Heart right ventricle (tissue), 16 donors: ENCODE measurements at places on chromosomes 5 and 9. TPM values are rescaled to one million over a fixed set of nuclear protein-coding genes. Genes with fewer than 3 reads are reported as not detected.

- no peak for DNase-seq
Measured at GRCh38 chr9:4640027-4640426, 22.1 kb upstream of the PLPP6 start.

DNA sequence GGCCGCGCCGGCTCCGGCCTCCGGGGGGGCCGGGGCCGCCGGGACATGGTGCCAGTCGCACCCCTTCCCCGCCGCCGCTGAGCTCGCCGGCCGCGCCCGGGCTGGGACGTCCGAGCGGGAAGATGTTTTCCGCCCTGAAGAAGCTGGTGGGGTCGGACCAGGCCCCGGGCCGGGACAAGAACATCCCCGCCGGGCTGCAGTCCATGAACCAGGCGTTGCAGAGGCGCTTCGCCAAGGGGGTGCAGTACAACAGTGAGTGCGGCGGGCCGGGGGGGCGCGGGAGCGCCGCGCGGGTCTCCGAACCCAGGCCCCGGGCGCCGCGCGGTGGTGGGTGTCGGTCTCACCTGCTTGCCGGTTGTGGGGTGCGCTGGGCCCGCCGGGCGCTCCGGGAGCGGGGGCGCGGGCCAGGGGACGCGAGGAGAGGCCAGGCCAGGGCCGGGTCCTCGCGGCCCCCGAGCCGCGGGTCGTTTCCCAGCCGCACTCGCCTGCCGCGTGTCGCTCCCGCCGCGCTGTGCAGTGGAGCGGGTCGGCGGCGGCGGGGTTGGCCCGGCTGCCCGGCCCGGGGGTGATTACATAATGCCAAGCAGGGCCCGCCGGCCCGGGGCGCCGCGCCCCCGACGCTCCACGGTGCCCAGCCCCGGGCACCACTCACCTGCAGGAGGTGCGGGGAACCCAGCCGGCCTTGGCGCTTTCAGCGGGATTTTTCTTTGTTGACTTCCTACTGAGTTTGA lies 492 bp downstream of the RABL6 start:
- DNase-seq: no peak

GRCh38 chr5:178363501-178364325 lies 131.1 kb upstream of the PHYKPL start:
- DNase-seq: no peak

DNA sequence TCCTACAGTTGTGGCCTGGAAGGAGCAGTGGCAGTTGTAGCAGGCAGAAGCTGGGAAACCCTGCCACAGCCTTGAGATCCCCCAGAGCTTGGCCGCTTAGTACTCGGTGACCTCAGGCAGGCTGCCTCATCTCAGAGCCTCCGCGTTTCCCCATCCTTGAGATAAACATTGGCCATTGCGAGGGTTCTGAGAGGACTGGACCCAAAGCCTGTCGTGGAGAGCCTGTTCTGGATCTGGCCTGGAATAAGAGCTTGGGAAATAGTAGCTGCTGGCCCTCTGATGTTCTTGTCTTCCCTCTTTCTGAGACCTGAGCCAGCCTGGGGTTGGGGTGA lies 1.3 kb downstream of the MIGA2 start:
- DNase-seq: no peak

DNA sequence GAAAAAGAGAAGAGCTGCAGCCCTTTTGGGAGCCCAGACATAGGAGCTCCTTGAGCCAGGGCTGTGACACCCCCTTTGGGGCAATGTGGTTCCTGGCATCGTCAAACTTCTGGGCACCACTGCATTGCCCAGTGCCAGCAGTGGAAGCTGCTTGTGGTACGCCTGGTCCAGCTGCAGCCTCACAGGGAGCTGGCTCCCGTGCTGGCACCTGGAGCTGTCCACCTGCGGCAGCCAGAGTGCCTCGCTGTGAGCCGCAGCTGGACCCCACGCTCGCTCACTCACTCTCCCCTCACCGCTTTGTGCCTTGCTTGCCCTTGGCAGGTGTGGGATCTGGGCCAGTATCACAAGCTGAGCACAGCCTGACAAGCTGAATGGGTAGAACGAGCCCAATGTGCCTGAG lies 1150.8 kb upstream of the CDH6 start:
- no peak for DNase-seq

DNA sequence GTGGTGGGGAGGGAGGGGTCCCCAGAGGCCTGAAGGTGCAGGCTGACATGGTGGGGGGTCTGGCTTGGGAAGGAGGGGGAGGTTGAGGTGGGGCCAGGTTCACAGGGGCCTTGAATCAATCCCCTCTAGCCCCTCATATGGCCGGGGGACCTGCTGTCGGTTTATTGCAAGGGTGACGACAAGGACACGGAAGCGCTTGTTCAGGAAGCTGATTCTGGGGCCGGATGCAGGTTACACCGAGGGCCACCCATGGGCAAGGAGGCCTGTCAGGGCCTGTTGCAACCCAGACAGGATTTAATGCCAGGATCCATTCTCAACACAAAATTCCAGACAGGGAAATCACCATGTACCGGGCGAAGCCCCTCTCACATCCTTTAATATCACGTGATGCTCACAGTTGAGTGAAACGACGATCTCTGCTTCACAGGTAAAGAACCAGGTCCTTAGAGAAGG lies 41.6 kb upstream of the SYNPO start:
- DNase-seq: no peak

The WNT8A gene
- not detected for total RNA-seq

DNA sequence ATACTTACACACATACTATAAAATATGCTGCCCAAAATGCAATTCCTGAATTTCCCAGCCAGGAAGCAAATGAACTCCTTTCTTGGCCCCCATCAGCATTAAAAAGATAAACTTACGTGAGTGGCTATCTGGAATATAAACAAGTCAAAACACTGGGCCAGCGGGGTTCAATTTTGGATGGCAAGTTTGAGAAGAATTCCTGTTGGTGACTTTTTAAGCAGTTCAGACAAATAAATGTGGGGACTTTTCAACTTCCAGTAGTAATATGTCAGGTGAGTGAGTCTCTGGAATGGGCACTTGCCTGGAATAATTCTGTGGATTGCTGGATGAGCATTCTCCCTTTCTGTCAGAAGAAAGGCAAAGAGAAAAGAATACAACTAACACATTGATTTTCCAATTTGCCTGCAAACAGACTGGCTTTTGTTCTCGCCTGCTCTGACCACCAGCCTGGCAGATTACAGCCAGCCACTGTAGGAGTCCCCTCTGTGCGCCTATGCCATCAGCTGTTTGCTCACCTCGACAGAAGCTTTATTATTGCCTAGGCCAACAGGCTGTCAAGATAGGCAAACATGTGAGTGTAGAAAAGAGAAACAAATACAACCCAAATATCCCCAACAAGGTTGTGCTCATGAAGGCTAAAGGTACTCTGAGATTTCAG lies 78.6 kb downstream of the MRPS27 start:
- DNase-seq: no peak

The SLC45A2 gene
- total RNA-seq: not detected

- no peak for DNase-seq
Measured at GRCh38 chr5:129903466-129904101, 681 bp upstream of the CHSY3 start.

DNA sequence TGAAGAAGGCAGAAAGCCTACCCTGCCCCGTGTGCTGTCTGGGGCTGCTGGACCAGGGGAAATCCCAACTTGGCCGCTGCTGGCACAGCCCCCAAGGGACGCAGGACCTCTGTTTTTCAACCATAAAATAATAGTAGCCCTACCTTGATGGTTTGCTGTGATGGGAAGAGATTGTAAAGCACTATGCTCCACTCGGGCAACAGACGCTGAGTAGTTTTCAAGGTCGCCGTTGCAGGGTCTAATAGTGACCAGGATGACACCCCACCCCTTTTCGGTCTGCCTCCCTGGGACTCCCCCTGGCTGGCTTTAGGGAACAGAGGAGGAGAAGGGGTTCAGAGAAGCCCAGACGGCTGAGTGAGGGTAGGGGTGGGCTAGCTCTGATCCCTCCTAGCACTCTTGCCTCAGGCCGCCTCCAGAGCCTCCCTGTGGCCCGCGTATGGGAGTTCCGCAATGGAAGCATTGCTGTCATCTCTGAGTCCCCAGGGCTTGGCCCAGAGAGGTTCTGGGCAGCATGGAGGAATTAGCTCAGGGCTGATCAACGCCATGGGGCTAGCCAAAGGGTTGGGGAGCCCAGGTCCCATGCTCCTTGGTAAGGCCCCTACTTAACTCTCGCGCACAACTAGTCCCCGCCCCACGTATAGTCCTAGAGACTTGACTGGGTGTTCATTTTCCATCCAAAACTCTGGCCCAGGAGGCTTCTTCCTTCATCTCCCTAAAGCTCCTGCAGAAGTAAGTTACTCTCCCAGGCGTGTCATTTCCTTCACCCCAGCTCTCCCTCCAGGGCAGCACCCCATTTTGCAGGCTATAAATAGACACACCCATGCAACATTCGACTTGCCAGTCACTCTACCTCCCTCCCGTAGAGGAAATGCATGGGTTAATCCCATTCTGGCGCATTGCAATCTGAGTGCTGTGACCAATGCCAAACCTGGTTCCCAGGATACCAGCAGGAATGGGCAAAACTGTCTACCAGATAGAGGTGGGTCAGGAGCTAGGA lies 1.1 kb upstream of the IRF1 start:
- no peak for DNase-seq

The ACTBL2 gene
- not detected for total RNA-seq

The CFAP157 gene
- total RNA-seq: not detected

GRCh38 chr9:123470121-123470782 lies 114.3 kb downstream of the CRB2 start:
- no peak for DNase-seq

DNA sequence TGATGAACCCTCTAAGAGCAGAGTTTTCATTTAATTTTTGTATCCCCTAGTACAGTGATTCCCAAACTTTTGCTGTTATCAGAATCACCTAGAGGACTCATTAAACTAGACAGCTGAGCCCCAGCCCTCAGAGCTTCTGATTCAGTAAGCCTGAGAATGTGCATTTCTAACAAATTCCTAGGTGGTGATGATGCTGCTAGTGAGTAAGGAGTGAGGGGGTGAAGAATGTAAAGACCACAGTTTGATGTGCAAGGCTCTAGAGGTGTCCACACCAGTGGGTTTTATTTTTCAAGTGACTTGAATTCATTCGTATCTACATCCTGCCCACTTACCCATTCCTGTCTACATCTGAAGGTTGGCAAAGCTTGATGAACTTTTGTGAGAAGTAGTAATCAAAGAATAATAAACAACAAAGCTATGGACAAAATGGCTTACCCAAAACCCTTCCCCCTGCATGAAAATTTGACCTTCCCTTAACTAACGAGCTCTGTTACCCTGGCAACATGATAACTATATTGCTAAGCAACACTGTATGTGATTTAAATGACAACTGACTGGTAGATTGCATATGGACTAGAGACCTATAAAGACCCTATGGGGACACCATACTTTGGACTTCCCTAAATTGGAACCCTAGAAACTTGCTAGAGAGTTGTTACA lies 35.2 kb downstream of the DTWD2 start:
- DNase-seq: no peak

- no peak for DNase-seq
Measured at GRCh38 chr9:21616082-21616778, 134.1 kb upstream of the IFNE start.

The CCNG1 gene
- 62.6 TPM for total RNA-seq

GRCh38 chr5:66415208-66415607 lies 181.0 kb upstream of the MAST4 start:
- no peak for DNase-seq

- no peak for DNase-seq
Measured at GRCh38 chr5:81950996-81951395, 20.8 kb upstream of the ATG10 start.

The IQGAP2 gene
- total RNA-seq: 22.3 TPM

The TTC39B gene
- total RNA-seq: 1.1 TPM
